ENCODE measurements at places on chromosomes 13 and 19.

DNA sequence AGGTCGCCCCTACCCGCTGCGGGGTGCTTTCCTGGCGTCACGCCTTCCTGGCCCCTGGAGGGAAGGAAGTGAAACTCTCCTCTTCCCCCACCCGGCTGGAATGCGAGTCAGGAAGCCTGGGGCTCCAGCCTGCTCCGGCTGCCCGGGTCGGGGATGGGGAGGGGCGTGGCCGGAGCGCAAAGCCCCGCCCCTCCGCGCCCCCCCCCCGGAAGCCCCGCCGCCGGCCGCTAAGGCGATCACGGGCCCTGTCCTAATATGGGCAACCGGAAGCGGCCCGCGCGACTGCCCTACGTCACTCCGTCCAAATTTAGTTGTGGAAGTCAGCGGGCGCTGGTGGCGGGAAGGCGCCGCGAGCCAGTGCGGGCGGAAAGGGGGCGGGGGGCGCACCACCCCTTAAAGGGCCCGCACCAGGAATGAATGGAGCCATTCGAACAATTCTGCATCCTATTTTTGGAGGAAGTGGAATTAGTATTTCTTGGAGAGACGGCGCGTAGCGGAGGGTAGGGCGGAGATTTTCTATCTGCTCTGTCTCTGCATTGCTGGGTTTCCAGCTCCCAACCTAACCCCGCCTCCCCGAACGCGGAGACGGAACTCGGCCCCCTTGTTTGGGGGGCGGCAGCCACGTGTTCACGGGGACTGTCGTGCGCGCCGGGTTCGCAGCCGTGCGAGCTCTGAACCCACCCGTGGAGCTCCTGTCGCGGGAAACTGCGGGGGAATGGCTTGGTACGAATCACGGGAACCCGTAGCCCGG, 1.6 kb downstream of the IER2 start:
- H3K4me3 ChIP-seq = peak overlapping the region; percentile 93
- H3K36me3 ChIP-seq = peaks cover 8% of the 10 kb centered on the region
- DNase-seq = peak; percentile 90
- H3K4me1 ChIP-seq = peaks cover 50% of the 10 kb centered on the region
- H3K27ac ChIP-seq = peak overlapping the region; percentile 97

- no peak overlapping the region for H3K27ac ChIP-seq
- H3K4me3 ChIP-seq = no peak overlapping the region
- H3K4me1 ChIP-seq = no peaks in the 10 kb centered on the region
- peaks cover 36% of the 10 kb centered on the region for H3K27me3 ChIP-seq
These were observed 38.2 kb downstream of the RFXAP start for GRCh38 chr13:36857253-36857652.

DNA sequence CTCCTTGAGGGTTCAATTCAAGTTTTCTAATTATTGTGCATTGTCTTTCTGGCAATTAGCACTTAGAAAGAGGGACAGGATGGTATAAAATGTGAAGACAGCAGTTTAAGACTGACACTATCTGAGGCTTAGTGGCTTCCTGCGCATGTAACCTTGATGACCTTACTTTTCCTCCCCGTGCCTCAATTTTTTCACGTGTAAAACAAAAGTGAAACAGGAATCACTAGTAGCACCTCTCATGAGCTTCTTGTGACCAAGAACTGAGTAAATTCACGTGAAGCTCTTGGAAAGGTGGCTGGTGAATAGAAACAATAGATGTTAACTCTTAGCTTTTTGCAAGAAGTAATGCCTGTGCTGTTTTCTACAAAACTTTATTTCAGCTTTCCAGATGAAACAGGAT, 233.9 kb downstream of the LMO7 start:
- DNase-seq = no peak
- H3K27me3 ChIP-seq = peaks cover 21% of the 10 kb centered on the region
- peak overlapping the region; percentile 53 for H3K27ac ChIP-seq
- H3K36me3 ChIP-seq = peaks cover 2% of the 10 kb centered on the region
- peak overlapping the region; percentile 71 for H3K4me3 ChIP-seq
- H3K4me1 ChIP-seq = peaks cover 9% of the 10 kb centered on the region

DNA sequence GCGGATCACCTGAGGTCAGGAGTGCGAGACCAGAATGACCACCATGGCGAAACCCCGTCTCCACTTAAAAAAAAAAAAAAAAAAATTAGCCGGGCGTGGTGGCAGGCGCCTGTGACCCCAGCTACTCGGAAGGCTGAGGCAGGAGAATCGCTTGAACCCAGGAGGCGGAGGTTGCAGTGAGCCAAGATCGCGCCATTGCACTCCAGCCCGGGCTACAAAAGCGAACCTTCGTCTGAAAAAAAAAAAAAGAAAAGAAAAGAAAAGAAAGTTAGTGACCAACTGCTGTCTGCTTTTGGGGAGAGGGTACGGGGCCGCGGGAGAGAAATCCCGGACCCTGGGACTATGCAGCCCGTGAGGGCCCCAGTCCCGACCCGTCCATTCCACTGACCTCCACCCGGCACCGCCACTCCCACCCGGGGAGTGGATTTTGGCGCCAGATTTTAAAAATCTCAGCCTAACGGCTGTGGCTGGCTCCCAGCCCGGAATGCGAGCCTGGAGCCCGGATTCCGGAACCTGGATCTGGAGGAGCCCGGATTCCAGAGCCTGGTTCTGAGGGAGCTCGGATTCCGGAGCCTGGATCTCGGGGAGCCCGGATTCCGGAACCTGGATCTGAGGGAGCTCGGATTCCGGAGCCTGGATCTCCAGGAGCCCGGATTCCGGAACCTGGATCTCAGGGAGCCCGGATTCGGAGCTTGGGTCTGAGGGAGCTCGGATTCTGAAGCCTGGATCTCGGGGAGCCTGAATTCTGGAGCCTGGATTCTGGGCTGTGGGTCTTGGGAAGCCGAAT, 6.1 kb upstream of the LMNB2 start:
- no peak overlapping the region for H3K27ac ChIP-seq
- no peaks in the 10 kb centered on the region for H3K36me3 ChIP-seq
- peaks cover 9% of the 10 kb centered on the region for H3K4me1 ChIP-seq
- no peaks in the 10 kb centered on the region for H3K27me3 ChIP-seq
- DNase-seq = no peak

- H3K27ac ChIP-seq = peak overlapping the region; percentile 95
- DNase-seq = no peak
- peak overlapping the region; percentile 97 for H3K4me3 ChIP-seq
- H3K27me3 ChIP-seq = no peaks in the 10 kb centered on the region
These were observed 820 bp downstream of the EID2 start for GRCh38 chr19:39539165-39539517.

DNA sequence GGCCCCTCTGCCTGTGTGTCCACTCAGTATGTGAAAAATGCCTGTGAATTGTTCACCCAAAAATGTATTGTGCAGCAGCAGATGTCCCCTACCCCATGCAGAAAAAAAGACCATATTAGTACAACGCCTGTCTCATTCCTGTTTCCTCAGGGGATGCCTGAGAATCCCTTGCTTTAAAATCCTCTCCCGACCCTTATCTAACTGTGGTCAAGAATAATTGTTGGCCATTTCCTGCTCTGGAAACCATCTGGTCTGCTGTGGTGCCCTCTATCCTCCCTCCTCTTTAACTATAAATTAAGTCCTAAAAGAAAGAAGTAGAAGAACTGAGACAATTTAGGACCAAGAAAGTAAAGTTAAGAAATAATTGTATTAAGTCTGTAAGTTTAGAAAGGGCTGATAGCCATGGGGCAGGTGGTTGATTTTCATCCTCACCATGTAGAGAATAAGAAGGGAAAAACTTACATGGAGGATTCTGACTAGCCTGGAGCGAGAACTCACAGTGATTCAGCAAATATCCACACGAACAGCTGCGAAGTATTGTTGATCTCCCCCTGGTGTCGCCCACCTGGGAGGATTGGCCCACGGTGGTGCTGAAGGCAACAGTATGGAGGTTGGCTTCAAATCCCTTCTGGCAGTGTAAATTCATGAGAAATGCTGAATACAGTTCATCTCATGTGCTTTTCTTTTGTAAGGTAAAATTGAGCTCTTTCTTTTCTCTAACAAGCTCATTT, 85.6 kb downstream of the COL4A2 start:
- peaks cover 3% of the 10 kb centered on the region for H3K36me3 ChIP-seq
- peaks cover 89% of the 10 kb centered on the region for H3K27me3 ChIP-seq
- H3K27ac ChIP-seq = no peak overlapping the region
- no peak for DNase-seq
- peaks cover 6% of the 10 kb centered on the region for H3K4me1 ChIP-seq

GRCh38 chr13:57128909-57129308, 11.8 kb upstream of the PRR20A start:
- DNase-seq = no peak
- no peaks in the 10 kb centered on the region for H3K36me3 ChIP-seq
- H3K27me3 ChIP-seq = no peaks in the 10 kb centered on the region

GRCh38 chr19:17646441-17646840, 41.7 kb downstream of the UNC13A start:
- DNase-seq = no peak
- no peaks in the 10 kb centered on the region for H3K36me3 ChIP-seq
- peaks cover 2% of the 10 kb centered on the region for H3K4me1 ChIP-seq
- H3K4me3 ChIP-seq = no peak overlapping the region

DNA sequence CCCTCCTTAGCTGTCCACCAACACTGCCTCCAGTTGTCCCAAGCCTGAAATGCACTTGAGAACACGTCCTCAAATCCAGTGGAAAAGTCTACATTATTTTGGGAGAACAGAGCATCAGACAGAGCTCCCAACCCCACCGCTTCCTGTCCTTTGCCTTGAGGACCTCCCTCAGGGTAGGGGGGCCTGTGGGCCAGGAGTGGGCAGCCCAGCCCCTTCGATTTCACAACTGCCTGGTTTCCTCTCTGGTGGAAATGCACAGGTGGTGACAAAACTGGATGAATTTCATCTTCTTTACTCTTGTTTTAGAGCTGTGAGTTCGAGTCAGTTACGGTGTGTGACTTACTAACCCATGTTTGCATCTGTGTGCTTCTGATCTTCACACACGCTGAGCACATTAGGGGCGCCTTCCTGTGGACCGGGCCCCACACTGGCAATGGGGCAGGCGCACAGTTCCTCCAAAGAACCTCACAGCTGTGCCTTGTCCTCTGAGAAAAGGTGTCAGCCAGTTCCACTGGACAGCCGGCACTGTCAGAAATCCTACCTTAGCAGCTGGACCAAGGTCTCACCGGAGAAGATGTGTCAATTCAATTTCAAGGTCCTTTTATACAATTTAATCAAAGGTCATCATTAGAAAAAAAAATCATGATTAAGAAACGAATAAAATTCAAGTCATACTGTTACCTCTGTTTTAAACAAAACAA, 80.2 kb downstream of the IRS2 start:
- peaks cover 50% of the 10 kb centered on the region for H3K27me3 ChIP-seq
- DNase-seq = no peak
- no peaks in the 10 kb centered on the region for H3K36me3 ChIP-seq
- H3K4me3 ChIP-seq = no peak overlapping the region
- peaks cover 10% of the 10 kb centered on the region for H3K4me1 ChIP-seq

GRCh38 chr13:42603571-42603970, 29.6 kb downstream of the TNFSF11 start:
- peaks cover 20% of the 10 kb centered on the region for H3K27me3 ChIP-seq
- no peak for DNase-seq
- H3K4me3 ChIP-seq = no peak overlapping the region
- H3K27ac ChIP-seq = no peak overlapping the region
- no peaks in the 10 kb centered on the region for H3K36me3 ChIP-seq
- no peaks in the 10 kb centered on the region for H3K4me1 ChIP-seq

GRCh38 chr13:30870049-30870884, 35.8 kb upstream of the MEDAG start:
- peaks cover 3% of the 10 kb centered on the region for H3K36me3 ChIP-seq
- H3K4me1 ChIP-seq = peaks cover 3% of the 10 kb centered on the region
- no peak for DNase-seq
- H3K4me3 ChIP-seq = no peak overlapping the region
- no peak overlapping the region for H3K27ac ChIP-seq

DNA sequence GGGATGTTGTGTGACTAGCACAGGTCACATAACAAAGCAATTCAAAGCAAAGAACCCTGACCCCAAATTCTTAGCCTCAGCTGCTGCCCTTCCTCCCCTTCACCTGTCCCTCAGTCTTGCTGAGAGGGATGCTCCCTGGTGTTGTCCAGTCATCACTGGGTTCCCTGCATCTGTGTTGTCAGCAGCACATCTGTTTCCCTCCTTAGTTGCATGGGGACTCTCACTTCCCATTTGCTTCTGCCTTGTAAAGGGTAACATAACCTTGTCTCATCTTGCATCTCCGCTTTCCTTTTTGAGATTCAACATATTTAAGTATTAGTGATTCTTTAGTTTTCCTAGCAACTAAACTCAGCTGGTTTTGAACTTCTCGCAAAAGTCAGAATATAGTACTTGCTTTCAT, 54.0 kb downstream of the SPATA13 start:
- no peak overlapping the region for H3K4me3 ChIP-seq

- H3K4me1 ChIP-seq = peaks cover 14% of the 10 kb centered on the region
- peaks cover 23% of the 10 kb centered on the region for H3K27me3 ChIP-seq
- no peak overlapping the region for H3K27ac ChIP-seq
- DNase-seq = no peak
These were observed 46.8 kb downstream of the PTPRS start for GRCh38 chr19:5293612-5294378.

- no peak for DNase-seq
- H3K27me3 ChIP-seq = peaks cover 27% of the 10 kb centered on the region
- H3K4me3 ChIP-seq = no peak overlapping the region
- no peak overlapping the region for H3K27ac ChIP-seq
These were observed 10.7 kb upstream of the EVI5L start for GRCh38 chr19:7819337-7819736.

DNA sequence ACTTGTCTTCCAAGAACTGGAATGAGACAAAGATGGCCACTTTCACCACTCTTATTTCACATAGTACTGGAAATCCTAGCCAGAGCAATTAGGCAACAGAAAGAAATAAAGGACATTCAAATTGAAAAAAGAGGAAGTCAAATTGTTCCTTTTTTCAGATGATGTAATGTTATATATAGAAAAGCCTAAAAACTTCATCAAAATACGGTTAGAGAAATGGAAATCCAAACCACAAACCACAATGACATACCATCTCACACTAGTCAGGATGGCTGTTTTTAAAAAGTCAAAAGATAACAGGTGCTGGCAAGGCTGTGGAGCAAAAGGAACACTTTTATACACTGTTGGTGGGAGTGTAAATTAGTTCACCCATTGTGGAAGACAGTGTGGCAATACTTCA, 113.3 kb upstream of the SPRY2 start:
- no peak overlapping the region for H3K27ac ChIP-seq
- no peaks in the 10 kb centered on the region for H3K27me3 ChIP-seq
- peaks cover 2% of the 10 kb centered on the region for H3K36me3 ChIP-seq
- no peaks in the 10 kb centered on the region for H3K4me1 ChIP-seq
- no peak overlapping the region for H3K4me3 ChIP-seq

GRCh38 chr13:39941911-39942551, 286.6 kb downstream of the COG6 start:
- no peak overlapping the region for H3K27ac ChIP-seq
- H3K4me1 ChIP-seq = peaks cover 3% of the 10 kb centered on the region
- H3K4me3 ChIP-seq = no peak overlapping the region
- no peak for DNase-seq

GRCh38 chr13:102620516-102620915, 23.7 kb downstream of the TPP2 start:
- H3K4me3 ChIP-seq = no peak overlapping the region
- no peak for DNase-seq
- peaks cover 9% of the 10 kb centered on the region for H3K4me1 ChIP-seq
- H3K27me3 ChIP-seq = no peaks in the 10 kb centered on the region
- H3K36me3 ChIP-seq = peaks cover 12% of the 10 kb centered on the region
- H3K27ac ChIP-seq = peak overlapping the region; percentile 66

GRCh38 chr13:113627136-113627535, 30.9 kb downstream of the ATP4B start:
- no peak for DNase-seq
- no peaks in the 10 kb centered on the region for H3K27me3 ChIP-seq
- peaks cover 12% of the 10 kb centered on the region for H3K36me3 ChIP-seq
- H3K4me1 ChIP-seq = peaks cover 8% of the 10 kb centered on the region

- no peaks in the 10 kb centered on the region for H3K36me3 ChIP-seq
- peaks cover 15% of the 10 kb centered on the region for H3K4me1 ChIP-seq
- peak overlapping the region; percentile 67 for H3K27ac ChIP-seq
- no peaks in the 10 kb centered on the region for H3K27me3 ChIP-seq
These were observed 6.0 kb downstream of the CKAP2 start for GRCh38 chr13:52461265-52461664.
